Cardiac septum (tissue), 1 donor: ENCODE measurements at places on chromosomes 6 and 20.
A peak's percentile ranks its signal among the peaks of the same experiment; 100 is the strongest.

GRCh38 chr20:47360297-47361056 lies 4.0 kb upstream of the ZMYND8 start:
- peak; percentile 95 for DNase-seq

GRCh38 chr6:138310294-138310693 lies 67.4 kb upstream of the SMIM28 start:
- DNase-seq = no peak

DNA sequence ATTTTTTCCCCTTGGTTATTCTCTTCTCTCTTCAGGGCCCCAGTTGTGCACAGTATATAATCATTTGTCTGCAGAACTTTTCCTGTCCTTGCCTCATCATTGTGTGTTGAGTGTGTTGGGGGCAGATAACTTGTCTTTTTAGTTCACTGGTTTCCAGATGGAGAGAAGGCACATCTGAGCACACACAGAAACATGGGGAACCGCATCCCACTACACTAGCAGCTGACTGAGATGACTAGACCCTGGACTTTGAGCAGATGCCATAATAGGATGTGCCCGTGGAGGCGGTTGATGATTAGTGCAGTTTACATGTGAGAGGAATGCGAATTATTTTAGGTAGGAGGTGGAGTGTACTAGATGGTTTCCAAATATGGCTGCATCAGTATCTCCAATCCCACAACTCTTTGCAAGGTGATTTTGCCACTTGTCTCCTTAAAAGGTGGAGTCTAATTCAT lies 26.5 kb upstream of the SH3BGRL2 start:
- DNase-seq = no peak

- DNase-seq = no peak
Measured at GRCh38 chr6:149045404-149045803, 272.1 kb upstream of the TAB2 start.

DNA sequence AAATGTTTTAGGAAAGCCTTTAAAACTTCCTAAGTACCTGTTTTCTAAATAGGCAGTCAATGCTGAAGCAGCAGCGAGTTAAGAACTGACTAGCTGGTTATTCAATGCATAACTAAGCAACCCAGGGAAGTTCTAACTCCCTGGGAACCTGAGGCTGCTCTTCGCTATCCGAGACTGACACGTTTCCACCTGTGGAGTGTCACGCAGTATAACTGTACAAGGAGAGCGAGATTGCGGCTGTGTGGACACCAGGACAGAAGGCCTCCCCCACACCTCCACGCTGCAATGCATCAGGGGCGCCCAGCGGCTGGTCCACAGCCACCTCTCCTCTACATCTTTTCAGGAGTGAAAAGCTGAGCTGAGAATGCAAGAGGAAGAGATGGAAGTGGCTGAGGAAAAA lies 8.0 kb downstream of the PXDC1 start:
- DNase-seq = no peak
